ENCODE measurements at places on chromosomes 7 and 10.
A peak's percentile ranks its signal among the peaks of the same experiment; 100 is the strongest.

GRCh38 chr7:159028508-159029401 lies 115.9 kb downstream of the VIPR2 start:
- no peak for DNase-seq

GRCh38 chr7:100488333-100489095 lies 4.8 kb downstream of the NYAP1 start:
- no peak for DNase-seq

DNA sequence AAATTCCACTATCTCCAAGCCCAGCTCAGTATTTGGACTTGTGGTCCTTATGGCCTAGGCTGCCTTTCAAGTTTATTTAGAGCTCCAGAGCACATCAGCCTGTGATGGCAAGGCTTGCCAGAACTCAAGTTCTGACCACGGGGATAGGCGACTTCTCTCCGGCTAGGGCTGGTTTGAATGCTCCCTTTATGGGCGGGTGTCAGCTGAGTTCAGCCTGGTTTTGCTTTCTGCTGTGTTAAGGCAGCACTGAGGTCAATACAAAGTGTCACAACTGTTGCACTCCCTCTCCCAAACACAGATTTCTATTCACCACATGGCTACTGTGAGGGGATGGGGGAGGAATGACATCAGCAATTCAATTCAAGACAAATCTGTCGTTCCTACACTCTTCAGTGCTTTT lies 318.1 kb upstream of the MYO3A start:
- DNase-seq = no peak

DNA sequence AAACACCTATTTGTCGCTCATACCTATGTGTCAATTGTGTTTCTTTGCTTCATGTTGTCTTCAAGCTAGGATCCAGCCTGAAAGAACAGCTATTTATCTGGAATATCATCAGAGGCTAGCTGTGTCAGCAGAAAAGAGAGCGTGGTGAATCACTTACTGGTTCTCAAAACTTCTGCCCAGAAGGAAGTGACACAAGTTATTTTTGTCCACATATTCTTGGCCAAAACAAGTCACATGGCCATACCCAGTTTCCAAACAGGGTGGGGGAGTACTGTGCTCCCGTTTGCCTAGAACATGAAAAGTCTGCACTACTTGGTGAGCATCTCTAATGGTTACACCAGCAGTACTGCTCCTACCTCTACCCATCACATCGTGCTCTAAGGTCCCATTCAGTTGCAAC lies 160.9 kb upstream of the CSTF2T start:
- peak; percentile 17 for DNase-seq

DNA sequence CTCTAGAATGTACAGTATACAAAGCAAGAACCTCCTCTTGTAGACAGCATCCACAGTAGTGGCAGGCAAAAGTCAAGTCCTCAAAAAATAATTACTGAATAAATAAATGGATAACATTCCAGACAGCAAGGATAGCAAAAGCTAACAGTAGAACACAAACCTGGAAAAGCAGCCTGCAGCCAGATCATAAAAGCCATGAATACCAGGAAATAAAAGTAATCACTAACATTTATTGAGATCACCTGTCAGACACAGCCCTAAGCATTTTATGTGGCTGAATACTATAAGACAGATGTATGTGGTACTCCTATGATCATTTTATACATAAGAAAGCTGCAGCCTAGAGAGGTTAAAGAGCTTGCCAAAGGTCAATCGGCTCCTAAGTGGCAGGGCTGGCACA lies 34.0 kb downstream of the CUL2 start:
- DNase-seq = no peak

DNA sequence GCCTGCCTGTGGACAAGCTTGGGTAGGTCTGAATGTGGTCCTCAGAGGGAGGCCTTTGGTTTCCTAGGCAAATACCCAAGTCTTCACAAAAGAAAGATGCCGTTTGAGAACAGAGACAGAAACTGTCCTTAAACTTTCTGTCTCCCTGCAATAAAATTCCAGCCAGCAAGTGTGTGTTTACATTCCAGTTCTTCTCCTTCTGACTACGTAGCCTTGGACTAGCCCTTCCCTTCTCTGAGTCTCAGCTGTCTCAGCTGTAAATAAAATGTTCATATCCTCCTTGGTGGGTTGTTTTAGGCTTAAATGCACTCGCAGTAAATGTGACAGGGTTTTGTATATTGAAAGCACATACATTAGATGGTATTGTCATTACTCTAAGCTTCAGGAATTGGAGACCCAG lies 561.2 kb upstream of the MKI67 start:
- DNase-seq = no peak

DNA sequence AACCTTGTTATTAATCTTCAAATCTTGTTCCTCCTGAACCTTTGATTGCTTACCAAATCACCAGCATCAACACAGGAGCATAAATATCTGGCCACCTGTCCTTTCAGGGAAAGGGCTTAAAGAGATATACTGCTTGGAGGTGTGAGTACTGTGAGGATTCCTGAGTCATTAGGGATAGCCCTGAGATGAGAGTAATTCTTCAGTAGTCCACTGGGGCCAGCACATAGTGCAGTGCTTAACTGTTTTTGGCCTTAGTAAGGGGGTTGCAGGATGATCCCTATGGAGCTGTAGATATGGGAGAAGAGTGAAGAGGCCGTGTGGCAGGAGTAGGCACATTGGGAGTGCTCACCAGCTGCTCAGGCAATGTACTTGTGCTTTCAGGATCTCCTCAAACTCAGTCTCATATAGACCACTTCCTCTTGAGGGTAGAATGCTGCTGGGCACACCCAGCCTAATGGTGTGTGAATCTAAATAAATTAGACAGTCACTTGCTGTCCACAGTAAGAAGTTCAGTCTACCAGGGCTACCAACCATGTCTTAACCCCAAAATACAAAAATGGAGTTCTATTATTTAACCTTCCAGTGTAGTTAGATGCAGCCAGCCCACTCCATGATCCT lies 26.5 kb upstream of the GPR141 start:
- no peak for DNase-seq

DNA sequence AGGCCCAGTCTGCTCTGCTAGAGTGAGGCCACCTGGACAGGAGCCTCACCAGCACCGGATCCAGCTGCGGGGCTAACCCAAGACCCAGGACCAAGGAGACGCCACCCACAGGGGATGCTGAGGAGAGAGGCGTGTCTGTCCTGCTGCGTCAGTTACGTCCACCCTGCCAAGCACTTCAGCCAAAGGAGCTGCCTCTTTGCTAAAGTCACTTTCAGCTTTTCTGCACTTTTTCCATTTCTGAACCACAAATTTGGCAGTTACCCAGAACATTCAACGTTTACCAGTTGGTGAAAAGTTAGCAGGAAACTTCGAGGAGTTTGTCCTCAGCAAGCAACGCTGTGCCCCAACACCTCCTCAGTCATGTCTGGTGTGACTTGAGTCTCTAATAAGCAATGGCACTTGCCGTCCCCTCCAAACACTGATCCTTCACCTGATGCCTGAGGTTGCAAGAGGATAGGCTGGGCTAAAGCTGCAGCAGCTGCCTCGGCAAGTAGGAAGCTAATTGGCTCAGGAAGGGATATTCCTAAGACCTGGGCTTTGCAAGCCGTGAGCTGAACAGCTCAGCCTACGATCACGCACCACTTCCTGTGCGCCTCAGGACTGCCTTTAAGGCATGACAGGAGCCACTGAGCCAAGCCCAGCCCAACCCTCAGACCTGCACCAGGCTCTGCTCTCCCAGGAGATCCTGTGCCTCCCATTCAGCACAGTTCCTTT lies 40.1 kb downstream of the KCNH2 start:
- no peak for DNase-seq

- no peak for DNase-seq
Measured at GRCh38 chr10:91629715-91630549, 2.9 kb downstream of the PPP1R3C start.

DNA sequence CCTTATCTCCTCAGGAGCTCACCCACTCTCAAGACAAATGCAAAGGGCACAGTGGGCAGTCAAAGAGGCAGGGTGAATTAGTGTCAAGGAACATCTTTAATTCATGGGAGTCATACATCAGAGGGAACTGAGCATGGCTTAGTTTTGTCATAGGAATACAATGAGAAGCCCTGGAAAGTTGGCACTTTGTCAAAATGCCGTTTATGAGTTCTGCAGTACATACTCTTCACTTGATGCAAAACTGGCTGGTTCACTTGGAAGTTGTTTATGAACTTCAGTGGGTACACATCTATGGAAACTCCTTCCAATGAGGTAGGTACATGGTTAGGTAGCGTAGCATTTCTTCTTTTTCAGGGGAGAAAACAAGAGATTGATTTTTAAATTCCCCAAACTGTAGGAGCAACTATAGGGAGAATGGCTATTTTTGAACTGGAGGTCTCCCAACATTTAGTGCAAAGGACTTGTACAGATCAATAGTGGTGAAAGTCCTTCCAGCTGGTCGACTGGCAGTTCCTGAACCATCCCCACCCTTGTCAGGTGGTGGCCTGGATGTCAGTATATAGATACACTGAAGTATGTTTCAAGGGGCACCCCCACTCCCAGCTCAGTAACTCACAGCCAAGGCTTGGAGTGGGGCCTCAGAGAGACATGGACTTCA lies 580.5 kb downstream of the REEP3 start:
- DNase-seq = no peak

DNA sequence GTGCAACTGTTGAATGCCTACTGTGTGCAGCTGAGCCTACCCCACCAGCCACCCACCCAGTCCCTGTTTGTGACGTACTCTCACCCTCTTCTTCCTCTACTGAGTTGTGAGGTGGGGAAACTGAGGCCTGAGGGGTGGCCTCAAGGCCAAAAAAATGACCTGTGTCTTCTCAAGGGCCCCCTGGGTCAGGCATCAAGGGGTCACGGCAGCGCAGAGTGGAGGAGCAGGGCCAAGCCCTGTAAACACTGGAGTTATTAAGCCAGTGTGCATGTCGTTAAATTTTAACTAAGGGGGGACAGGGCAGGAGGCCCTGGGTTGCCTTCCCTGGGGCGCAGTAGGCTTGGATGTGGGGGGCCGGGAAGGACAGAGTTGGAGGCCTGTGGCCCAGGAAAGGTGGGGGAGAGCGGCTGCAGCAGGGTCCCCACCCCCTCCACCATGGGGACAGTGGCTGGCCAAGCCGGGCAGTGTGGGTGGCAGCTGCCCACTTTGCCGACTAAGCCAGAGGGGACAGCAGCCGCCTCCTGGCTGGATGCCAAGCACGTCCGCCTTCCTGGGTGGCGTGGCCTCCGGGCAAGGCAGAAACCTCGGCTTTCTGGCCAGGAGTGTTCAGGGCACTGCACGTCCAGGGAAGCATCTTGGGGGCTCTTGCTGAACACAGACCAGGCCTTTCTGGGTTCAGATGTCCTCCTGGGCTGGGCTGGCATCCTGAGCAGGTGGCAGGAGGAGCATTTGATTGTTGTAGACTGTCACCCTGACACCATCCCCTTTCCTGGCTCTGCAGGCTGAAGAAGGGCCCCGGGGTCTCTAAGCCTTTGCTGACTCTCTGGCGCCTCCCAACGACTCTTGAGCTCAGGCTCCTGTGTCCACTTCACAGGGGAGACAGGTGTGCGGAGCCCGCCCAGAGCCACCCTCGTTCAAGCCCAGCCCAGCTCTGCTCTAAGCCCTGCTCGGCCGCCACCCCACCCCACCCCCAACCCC lies 1.9 kb downstream of the SLC29A4 start:
- peak; percentile 25 for DNase-seq

GRCh38 chr7:83655951-83656556 lies 7.1 kb upstream of the SEMA3E start:
- DNase-seq = peak; percentile 36

- DNase-seq = no peak
Measured at GRCh38 chr10:96413151-96413787, 54.5 kb upstream of the OPALIN start.

GRCh38 chr7:50533866-50534265 lies 31.3 kb downstream of the DDC start:
- no peak for DNase-seq

- DNase-seq = no peak
Measured at GRCh38 chr10:6819301-6819700, 239.2 kb upstream of the PRKCQ start.

DNA sequence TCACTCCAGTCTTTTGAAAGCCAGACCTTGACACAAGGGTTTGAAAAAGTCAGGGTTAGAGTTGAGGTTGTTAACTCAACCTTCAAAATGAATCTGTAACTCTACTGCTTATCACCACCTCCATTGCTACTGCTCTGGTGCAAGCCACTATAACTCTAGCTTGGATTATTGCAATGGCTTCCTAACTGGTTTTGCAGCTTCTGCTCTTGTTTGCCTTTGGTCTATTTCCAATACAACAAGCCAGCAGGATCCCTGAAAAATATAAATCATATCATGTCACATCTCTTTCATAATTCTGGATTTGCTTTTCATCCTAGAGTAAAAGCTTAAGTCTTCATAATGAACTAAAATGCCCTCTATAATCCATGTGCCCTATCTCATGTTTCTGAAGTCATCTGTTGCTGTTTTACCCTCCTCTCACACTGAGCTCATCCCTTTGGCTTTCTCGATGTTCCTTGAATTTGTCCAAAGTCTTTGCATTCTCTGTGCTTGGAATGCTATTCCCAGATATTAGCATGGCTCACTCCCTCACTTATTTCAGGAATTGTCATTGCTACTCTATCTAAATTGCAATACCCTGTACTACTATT lies 10.9 kb downstream of the TAS2R60 start:
- no peak for DNase-seq

DNA sequence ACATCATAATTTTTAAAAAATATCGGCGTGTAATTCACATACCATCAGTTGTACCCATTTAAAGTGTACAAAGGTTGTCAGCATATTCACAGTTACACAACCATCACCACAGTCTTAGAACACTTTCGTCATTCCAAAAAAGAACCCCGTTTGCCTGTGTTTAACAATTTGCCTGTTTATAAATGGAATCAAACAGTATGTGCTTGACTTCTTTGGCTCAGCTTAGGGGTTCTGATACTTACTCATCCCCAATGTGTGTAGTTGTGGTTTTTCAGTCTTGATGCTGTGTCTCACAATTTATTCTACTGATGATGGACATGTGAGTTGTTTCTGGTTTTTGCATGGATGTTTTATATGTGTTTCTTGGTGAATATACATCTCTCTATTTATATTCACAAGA lies 50.0 kb downstream of the PRPF18 start:
- DNase-seq = peak; percentile 37

DNA sequence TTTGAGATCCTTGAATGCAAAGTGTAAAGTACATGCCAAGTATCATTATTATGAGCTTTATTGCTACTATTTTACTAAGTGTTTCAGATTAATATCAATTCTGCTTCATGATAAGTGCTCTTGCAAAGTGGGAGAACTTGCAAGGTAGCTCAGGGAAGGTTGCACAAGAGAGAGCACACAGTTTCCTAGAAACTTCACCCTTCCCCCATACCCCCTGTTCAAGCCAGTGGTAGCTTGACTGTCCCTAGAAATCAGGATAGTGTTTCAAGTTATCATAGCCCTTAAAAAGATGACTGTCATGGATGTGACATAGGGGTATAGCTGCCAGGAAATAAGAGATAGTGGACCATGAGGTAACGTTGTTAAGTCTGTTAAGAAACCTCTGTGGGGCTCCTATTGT lies 251.5 kb downstream of the TRIL start:
- no peak for DNase-seq

DNA sequence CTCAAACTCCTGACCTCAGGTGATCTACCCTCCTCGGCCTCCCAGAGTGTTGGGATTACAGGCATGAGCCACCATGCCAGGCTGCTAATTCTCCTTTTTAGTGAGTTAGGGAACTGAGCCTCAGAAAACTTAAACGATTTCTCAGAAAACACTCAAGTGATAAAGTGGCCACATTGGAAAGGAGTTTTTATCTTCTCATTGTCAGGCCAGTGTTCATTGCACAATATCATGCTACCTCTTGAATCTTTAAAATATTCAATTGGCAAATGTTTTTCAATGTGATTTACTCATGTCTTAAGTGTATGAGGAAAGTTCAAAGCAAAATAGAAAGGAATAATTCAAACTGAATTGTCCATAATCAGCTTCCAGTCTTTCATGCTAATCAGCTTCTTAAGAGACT lies 80.7 kb downstream of the ITGB8 start:
- no peak for DNase-seq

All from AG08396 (cell line).